ENCODE measurements at places on chromosomes 3 and 15.
A peak's percentile ranks its signal among the peaks of the same experiment; 100 is the strongest.

- no peak for DNase-seq
These were observed 325.0 kb downstream of the FOXP1 start for GRCh38 chr3:71258526-71258925.

DNA sequence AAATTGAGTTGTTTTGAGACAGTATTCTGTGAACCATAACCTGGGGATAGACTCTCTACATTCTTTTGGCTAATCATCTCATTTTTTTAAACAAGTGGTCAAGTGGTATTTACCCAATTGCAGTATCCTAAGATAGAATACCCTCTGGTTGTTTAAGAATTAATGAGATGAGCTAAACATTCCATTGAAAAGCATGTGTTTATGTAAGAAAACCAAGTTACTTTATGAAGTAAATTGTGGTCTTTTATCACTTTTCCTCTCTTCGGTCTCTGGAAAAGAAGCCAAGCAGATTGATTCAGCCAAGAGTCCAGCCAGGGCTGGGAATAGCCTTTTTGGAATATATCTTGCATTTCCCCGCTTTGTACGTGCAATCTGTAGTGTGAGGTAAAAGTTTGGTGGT, 185.7 kb upstream of the TOPAZ1 start:
- no peak for DNase-seq

- no peak for DNase-seq
These were observed 460.7 kb upstream of the CBLB start for GRCh38 chr3:106329521-106329920.

GRCh38 chr15:52803467-52804306, 13.6 kb upstream of the ONECUT1 start:
- no peak for DNase-seq

DNA sequence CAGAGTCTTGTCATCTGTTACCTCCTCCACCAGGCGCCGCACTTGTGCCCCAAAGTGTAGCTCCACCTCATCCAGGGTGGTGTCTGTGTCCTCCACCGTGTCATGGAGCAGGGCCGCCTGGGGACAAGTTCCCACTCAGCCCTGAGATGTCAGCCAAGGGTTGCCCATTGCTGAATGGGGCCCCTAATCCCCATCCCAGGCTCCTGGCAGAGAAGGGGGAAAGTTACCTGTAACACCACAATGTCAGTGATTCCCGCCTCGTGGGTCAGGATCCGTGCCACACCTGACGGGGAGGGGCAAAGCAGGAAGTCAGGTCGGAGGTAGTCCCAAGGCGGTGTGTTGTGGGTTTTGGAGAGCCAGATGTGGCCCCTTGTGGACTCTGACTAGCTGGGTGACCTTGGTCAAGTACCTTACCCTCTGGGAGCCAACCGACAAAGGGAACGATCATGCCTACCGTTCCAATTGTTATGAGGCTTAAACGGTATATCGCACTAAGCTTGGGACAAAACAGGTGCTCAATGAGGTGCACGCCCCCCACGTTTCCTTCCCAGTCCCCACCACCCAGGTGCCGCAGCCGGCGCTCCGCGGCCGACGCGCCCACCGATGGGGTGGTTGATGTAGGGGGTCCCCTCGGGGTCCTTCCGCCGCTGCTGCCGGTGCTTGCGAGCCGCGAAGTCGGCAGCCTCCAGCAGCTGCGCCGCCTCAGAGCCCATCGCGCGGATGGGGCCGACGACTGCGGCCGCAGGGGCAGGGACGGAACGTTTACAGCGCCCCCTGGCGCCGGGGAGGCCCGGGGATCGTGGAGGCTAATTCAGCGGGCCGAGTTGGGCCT, at the start of gene HDDC3:
Gene HDDC3 (minus strand): TSS at position 722 of the 832 bp plus-strand sequence. CDS start 9 bp downstream, at position 713.
- DNase-seq: peak; percentile 89

GRCh38 chr3:192054881-192055280, 593.9 kb downstream of the PYDC2 start:
- DNase-seq: no peak

DNA sequence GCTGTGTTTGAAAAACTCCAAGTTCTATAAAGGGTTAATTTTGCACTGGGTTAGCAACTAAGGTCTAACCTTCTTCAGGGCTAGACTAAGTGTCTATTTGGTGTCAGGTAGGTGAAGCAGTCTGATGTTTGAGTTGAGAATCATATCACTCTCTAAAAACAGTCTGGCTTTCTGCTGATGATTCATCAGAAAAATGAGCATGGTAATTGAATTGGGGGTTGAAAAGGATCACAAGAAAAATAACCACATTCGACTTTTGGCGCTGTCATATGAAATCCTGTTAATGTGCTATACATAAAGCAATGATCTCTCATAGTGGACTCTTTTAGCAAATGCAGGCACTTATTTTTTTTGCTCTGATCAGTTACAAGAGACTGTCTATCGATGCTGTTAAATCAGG, 242.2 kb upstream of the AZI2 start:
- DNase-seq: no peak

DNA sequence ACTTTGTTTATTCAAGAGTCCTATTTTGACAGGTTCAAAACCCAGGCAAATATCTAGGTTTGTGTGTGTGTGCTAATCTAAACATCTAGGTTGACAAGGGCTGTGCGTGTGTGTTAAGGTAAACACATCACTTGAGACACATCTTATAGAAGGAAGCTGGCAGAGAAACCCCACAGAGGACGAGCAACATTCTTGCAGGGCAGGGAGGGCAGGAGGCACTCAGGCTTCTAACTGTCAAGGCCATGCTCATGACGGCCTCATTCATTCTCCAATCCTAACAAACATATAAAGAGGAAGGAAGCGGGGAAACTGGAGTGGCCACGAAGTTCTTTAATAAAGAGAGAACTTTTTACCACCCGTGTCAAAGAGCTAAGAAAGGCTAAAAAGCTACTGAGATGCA, 43.4 kb downstream of the SLCO2A1 start:
- DNase-seq: no peak

- DNase-seq: no peak
These were observed 36.7 kb upstream of the ZBTB38 start for GRCh38 chr3:141331377-141332318.

DNA sequence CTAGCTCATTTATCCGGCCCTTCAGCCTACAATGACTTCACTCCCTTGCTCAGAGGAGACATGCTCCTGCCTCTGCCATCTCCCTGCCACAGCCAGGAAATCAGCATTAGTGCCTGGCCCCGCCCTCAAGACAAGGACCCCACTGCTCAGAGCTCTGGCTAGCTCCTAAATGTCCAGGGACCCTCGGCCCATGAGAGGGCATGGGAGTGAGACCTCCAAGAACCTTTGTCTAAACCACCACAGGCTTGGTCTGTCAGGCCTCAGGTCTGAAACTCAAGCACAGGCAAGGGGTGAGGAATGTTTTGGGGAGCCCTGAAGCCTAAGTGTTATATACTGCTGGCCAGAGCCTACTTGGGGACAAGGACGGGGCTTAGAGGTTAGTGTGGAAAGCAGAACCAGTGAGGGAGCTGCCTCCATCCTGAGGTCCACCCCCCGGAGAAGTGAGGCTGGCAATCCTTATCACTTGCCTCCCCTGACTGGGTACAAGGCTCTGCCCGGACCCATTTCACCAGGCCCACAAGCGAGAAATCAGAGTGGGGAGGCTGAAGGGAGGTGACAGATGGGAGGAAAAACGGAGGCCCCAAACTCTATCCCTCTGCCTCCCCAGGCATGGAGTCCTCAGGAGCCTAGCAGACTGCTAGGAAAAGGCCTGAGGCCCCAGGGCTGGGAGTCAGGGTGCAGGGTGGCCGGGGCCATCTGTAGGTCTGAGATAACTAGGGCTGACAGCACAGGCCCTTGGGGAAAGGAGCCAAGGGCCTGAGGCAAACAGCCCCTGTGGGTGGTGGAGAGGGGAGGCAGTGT, 18.8 kb downstream of the SHF start:
- no peak for DNase-seq

DNA sequence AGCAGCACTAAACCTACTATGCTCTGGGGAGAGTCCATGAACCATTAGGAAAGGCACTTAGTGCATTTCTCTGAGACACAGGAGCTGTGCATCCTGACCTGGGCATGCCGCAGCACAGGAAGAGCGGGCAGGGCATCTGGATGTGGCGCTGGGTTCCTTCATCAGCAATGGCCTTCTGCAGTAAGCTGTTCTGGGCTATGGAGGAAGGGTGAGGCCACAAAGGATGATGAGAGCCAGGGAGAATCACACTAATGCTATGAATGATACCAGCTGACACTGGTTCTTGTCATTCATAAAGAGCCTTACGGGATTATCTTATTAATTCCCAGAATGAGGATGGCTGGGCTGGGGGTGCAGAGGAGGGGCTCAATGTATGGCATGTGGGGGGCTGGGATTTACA, 12.7 kb upstream of the SCN10A start:
- no peak for DNase-seq

GRCh38 chr15:56244811-56245576, 1.3 kb upstream of the RFX7 start:
- no peak for DNase-seq

- DNase-seq: peak; percentile 45
These were observed 37.5 kb downstream of the CD86 start for GRCh38 chr3:122092460-122093165.

DNA sequence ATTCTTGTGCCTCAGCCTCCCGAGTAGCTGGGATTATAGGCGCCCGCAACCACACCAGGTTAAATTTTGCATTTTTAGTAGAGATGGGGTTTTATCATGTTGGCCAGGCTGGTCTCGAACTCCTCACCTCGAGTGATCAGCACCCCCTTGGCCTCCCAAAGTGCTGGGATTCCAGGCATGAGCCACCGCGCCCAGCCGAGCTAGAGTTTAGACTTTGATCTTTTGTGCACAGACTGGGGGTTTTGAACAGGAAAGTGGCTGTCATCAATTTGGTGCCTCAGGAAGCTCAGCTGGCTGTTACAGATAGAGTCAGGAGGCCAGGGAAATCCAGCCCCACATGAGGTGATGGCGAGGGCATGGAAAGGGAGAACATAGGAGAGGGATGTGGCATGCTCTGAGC, 19.3 kb upstream of the IREB2 start:
- DNase-seq: no peak

- DNase-seq: no peak
These were observed 5.6 kb upstream of the TMEM62 start for GRCh38 chr15:43127752-43128151.

- DNase-seq: no peak
These were observed 1.1 kb downstream of the IGDCC3 start for GRCh38 chr15:65376767-65377104.

GRCh38 chr3:52210550-52211046, 12.6 kb downstream of the ALAS1 start:
- no peak for DNase-seq

GRCh38 chr3:143605233-143605950, 242.9 kb downstream of the SLC9A9 start:
- no peak for DNase-seq

Data from CD4-positive, alpha-beta T cell treated with Interleukin-4 for 4 hours (primary cell).